Stimulated activated CD4-positive, alpha-beta T cell treated with anti-CD3 and anti-CD28 coated beads, TNF-alpha, amount 100 ng/mL, for 24 hours (primary cell): ENCODE measurements at places on chromosomes 2 and 18.

DNA sequence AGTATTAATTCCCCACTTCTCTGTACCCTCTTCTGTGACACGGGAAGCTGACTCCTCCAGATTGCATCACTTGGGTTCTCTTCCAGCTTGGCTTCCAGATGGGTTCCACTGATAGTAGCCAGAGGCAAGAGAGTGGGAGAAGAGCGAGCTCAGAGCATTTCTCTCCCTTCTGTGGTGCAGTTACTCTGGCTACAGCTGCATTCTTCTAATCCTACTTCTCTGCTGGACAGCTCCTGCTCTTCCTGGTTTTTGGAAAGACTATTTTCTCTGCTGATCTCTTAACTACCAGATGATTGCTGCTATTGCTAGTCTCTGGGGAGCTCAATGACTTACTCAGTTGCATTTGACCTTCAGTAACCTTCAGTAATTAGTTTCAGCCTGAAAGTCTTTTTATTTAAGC is 187.5 kb upstream of the MAP2 start:
- no peak for DNase-seq

- DNase-seq: no peak
Measured at GRCh38 chr2:176443946-176444345, 174.7 kb downstream of the MTX2 start.

- DNase-seq: no peak
Measured at GRCh38 chr2:159202568-159203071, 83.9 kb downstream of the WDSUB1 start.

DNA sequence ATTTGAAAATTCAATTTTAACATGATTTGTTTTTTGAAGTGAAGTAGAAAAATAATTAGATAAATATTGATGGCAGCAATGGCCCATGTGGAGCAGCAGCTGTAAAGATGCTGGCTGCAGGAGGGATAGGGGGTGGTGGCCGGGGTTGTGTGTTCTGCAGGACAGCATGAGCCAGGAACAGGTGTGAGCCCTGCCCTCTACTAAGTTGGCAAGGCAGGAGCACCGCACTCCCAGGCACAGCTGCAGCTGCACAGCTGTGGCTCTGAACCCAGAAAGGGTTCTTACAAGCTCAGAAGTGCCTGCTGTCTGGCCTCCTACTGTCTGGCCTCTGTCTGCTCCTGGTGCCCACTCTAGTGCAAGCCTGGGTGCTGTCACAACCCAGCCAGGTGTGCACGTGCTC is 10.0 kb upstream of the DUSP19 start:
- DNase-seq: no peak

GRCh38 chr2:228841475-228841874 is 429.6 kb downstream of the PID1 start:
- DNase-seq: no peak

DNA sequence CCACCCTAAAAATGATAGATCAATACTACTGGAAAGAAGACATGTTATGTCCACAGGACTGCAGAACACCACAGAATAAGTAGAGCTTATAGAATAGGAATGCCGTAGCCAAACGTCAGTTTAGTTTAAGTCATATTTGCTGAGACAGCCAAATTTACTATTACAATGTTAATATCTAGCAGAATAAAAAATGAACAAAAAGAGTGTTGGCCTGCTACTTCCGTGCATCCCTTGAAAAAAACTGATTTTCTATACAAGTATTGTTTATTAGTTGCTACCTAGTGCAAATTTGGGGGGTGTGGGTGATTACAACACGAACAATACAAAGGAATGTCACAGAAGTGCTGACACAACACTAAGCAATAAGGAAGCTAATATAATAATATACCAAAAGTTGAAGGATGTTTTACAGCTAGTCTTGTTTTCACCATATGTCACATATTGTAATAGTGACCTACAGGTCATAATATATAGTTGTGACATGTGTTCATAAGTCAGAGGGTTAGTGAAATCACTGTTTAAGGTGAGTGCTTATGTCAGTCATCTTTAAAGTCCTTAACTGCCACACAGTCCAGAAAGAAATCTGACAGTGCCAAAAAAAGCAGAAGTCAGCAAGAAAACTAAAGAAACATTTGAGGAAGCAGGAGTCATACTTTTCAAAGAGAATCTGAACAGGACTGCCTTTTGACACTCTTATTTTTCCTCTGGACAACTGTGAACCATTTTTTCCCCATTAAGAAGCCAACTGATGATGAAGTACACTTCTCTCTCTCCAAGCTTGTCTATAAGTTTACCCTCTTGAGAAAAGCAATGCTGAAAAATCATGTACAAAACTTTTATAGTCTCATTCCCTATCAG is 376.4 kb downstream of the ZEB2 start:
- DNase-seq: no peak

GRCh38 chr2:202147775-202148174 is 74.7 kb downstream of the KIAA2012 start:
- no peak for DNase-seq

GRCh38 chr2:11729362-11730212 is 16.8 kb upstream of the LPIN1 start:
- no peak for DNase-seq

DNA sequence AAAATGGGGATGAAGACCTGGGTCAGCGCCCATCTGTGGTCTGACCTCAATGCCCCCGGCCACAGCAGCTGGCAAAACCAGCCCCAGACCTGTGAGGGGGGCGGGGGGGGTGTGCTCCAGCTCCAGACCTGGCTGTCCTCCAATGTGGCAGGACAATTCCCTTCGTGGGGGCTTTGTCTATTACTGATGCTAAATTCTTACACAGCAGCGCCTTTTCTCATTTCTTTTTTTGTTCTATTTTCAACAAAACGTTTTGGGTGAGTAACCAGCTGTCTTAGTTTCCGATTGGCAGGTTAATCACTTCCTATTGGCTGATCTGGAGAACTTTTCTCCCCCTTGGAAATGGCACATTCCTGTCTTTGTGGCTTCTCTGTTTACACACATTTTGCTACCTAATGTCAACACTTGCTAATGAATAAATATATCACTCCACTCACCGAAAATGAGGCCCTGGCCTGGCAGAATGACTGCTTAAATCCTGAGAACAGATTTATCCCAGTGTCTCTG is 4.4 kb downstream of the SMAD7 start:
- DNase-seq: no peak

DNA sequence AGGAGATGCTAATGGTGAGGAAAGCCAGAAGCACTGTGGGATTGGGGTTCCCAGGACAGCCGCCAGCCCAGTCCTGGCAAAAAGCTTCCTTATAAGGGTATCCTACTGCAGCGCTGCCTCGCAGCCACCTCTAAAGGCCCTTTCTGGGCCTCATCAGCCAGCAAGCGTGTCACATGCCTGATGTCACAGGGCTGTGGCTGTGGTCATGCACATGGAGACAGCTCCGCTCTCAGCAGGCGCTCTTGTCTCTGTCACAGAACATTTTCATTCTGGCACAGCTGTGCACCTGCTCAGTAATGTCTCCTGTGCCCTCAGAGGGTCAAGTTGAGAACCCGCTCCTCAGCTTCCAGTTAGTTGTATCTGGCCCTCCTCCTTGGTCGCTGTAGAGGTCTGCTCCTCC is 17.7 kb upstream of the MAL start:
- DNase-seq: no peak

- no peak for DNase-seq
Measured at GRCh38 chr2:152098496-152099366, at the start of gene CACNB4. Gene CACNB4 (minus strand): TSS chr2:152099044.

- no peak for DNase-seq
Measured at GRCh38 chr2:8432706-8433336, 249.0 kb upstream of the ID2 start.

DNA sequence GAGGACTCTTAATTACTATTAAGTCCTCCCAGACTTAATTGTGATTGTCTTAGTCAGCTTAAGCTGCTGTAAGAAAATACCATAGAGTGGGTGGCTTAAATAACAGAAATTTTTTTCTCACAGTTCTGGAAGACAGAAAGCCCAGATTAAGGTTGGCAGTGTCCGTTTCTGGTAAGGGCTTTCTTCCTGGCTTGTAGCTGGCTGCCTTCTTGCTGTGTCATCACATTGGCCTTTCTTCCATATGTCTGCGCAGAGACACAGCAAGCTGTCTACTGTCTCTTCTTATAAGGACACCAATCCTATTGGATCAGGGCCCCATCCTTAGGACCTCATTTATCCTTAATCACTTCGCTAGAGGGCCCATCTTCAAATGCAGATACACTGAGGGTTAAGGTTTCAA is 38.5 kb downstream of the ASXL3 start:
- DNase-seq: no peak
